ENCODE measurements at places on chromosomes 4 and X.

GRCh38 chrX:19846995-19847790 is 40.2 kb downstream of the SH3KBP1 start:
- DNase-seq: peak; percentile 68

- peak; percentile 79 for DNase-seq
Measured at GRCh38 chr4:112673686-112674085, 36.7 kb downstream of the LARP7 start.

DNA sequence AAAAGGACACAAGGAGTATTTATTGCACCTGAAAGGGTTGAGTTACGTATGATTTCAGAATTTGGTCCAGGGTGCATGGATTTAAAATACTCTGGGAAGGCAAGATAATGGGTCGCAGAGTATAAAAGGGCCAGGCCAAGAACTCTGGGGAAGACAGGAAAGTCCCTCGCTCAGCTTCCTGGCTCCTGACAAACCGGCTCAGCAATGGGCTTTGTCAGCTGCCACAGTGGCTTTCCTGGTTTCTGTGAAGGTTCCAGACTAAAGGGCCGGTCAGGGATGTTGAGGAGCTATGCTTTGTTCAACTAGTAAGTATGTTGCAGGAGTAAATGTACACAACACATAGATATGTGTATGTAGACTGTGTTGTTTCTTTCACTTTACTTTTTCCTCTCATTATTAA is 154.4 kb upstream of the ETNPPL start:
- no peak for DNase-seq

GRCh38 chrX:10566716-10567097 is 53.7 kb downstream of the MID1 start:
- no peak for DNase-seq

GRCh38 chrX:2334237-2334636 is 166.5 kb downstream of the DHRSX start:
- DNase-seq: no peak

GRCh38 chr4:123471655-123472369 is 75.2 kb downstream of the SPRY1 start:
- DNase-seq: no peak

DNA sequence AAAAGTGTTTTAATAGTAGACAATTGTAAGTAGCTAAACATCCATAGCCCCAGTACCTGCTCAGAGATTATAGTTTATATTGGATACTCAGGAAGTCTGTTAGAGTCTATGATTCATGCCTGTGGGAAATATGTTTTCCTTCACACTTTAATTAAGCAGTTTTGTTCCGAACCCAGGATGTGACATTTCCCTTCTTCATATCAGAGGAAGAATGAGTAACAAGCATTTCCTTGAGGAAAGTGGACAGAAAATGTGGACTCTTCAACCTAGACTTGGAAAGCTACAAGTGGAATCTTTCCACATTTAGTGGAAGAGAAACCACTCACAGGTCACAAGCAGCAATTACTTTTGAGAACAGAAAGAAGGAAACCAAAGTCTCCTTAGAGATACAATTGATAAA is 419.4 kb downstream of the C4orf33 start:
- DNase-seq: no peak

- no peak for DNase-seq
Measured at GRCh38 chrX:46967547-46967946, 55.3 kb downstream of the JADE3 start.

DNA sequence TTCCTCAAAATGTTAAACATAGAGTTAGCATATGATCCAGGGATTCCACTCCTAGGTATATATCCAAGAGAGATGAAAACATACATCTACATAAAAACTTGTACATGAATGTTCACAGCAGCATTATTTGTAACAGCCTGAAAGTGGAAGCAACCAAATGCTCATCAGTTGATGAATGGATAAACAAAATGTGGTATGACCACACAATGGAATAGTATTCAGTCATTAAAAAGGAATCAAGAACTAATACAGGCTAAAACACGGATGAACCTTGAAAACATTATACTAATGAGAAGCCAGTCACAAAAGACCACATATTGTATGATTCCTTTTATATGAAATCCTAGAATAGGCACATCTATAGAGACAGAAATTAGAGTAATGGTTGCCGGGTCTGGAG is 42.7 kb upstream of the IQSEC2 start:
- DNase-seq: no peak

GRCh38 chr4:7769396-7770223 is 170.1 kb downstream of the AFAP1 start:
- DNase-seq: no peak

- DNase-seq: no peak
Measured at GRCh38 chrX:150213481-150214030, 149.6 kb upstream of the MAMLD1 start.

GRCh38 chr4:135050086-135050717 is 848.6 kb upstream of the PABPC4L start:
- no peak for DNase-seq

GRCh38 chr4:168830777-168831512 is 179.1 kb downstream of the CBR4 start:
- no peak for DNase-seq

DNA sequence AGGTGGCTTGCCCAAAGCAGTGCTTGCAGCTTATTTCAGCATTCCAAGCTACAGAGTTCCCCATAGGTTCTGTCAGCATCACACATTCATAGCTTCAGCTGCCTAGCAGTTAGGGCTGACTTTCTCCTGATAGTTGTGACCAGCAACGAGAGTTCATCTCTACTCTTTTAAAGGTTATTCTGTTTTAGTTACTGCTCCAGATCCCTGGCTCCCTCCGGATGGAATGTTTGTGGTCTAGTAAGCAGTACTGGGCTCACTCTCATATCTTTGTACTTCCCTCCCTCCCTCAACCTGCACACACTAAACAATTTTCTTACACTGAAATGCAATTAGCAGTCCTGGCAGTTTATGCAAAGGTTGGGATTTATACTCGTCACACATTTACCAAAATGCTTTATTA is 43.9 kb downstream of the PTTG2 start:
- no peak for DNase-seq

DNA sequence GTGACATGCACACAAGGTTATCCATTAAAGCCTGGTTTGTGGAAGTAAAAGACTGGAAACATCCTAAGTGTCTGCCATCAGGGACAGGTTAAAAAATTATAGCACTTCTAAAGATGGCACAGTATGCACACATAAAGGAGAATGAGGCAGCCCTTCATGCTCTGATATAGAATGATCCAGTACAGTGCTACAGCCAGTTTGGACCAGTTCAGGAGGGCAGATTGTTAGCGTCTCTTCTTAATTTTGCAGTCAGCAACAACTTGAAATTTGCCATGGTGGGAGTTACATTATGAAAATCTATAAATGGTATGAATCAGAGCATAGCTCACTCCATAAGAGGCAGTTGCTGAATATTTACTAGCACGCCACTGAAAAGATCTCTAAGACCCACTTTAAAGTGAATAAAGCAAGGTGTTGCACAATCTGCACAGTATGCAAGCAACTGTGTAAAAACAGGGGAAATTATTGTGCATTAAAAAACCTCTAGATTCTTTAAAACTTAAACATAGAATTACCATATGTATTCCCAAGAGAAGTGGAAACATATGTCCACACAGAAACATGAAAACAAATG is 20.3 kb upstream of the SOD3 start:
- DNase-seq: no peak

DNA sequence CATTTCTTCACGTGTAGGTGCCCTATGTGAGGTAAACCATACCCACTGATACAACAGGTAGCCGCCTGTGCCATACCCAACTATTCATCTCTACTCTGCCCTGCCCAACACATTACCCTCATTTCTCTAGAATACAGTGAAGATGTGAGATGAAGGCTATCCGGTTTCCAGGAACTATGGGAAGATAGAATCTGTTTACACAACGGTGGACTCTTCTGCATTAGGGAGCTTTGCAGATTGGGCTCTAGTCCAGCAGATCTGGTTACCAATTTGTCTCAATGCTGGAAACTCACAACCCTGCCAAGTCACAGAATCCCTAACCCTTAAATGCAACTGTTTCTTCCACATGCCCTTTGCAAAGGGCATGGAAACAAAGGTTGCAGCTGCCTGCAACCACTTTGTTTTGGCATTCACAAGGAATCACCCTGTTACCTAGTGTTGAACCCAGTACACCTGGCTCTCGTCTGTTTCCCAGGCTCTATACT is 6.4 kb upstream of the SLAIN2 start:
- DNase-seq: no peak

GRCh38 chr4:87045234-87045558 is 110.4 kb downstream of the AFF1 start:
- DNase-seq: no peak

DNA sequence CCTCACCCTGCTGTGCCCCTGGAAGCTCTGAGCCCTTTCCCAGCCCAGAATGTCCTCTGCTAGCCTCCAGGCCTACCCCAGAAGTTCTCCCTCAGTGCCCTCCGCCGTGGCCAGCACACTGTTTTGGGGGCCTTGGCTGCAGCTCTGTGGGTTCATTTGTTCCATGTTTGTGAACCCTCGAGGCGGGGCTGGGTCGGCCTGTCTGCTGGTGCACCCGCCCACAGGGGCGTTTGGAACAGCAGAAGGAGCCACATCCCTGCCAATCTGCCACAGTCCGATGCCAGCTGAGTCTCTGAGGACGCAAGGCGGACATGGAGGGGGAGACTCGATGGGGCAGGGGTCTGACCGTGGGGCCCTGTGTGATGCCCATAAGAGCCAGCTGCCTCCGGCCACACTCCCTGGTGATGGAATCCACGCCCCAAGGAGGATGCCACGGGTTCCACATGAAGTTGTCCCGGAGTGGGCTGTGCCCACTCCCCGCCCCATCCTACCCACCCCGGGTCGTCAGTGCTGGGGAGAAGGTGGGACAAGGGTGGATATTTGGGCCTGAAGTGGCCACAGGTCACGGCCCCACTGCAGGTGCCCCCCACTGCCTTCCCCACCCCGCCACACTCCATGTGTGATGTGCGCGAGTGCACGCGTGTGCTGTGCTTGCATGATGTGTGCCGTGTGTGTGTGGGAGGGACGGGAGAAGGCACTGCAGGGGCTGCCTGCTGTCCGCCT is 7.1 kb downstream of the ATP5ME start:
- DNase-seq: no peak

Measured in hematopoietic multipotent progenitor cell treated with erythropoietin and hydrocortisone succinate and interleukin-3 and kit ligand, for 6 days (in vitro differentiated cells).